Suprapubic skin (tissue), 4 donors: ENCODE measurements at places on chromosomes 11 and 22. TPM values are rescaled to one million over a fixed set of nuclear protein-coding genes. Genes with fewer than 3 reads are reported as not detected.

GRCh38 chr11:44243595-44244343, 66.2 kb downstream of the ALX4 start:
- no peak for DNase-seq

- no peak for DNase-seq
Observed at GRCh38 chr11:119671561-119672015, 57.4 kb downstream of the NECTIN1 start.

DNA sequence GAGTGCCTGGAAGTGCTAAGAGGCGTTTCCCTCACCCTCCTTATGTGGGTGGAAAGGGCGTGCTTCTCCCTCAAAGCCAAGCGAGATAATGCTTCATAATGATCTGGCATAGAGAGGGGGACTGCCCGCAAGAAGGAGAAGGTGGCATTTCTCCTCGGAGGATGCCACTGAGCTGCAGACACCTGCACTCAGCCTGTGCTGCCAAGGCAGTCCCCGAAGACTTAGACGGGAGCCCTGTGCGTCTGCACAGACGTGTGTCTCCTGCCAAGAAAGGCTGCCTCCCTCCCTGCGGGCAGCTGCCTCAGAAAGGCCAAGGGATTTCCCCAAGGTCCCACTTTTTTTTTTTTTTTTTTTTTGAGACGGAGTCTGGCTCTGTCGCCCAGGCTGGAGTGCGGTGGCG, 48.1 kb upstream of the SPATA19 start:
- no peak for DNase-seq

DNA sequence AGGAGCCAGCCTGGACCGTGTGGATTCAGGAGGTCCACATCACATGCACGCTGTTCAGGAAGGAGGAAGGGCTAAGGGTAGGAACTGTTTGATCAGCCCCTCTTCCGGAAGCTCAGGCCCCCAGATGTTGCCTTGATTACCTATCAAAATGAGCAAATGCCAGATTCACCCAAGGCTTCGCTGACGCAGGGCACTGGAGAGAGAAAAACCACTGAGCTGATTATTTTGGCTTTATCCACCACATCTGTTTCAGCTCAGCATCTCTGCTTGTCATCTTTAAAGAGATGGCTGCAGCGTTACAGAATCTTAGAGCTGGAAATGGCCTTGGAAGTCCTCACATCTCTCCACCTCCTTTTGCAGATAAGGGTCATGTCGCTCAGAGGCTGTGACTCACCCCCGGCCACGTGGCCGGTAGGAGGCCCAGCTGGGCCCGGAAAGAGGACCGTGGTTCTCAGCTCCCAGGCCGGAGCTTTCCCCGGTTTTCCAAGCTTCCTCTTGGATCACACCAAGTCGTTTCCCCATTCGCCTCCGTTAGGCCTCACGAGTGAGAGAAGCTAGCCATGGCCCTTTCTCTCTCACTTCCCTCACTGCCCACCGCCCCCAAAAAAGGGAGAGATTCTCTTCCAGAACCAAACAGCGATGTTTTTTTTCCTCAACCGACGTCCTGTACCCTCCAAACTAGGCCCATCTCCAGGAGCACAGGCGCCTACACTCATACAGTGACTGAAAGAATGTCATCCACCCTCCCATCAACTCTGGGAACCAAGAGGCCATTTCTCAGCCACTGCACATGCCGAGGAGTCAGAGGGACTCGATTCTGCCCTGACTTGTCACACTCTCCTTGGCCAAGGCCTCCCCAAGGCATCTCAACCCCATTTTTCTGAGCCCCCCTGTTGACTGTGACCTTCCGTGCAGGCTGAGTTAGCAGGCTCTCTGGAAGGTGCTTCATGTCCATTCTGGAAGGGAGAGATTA, 37.6 kb downstream of the LIF start:
- DNase-seq, result no peak

GRCh38 chr11:69062169-69062855, 13.6 kb downstream of the TPCN2 start:
- DNase-seq, result no peak

- peak; percentile 85 for DNase-seq
Observed at GRCh38 chr11:134037046-134037908, 31.6 kb upstream of the JAM3 start.

- no peak for DNase-seq
Observed at GRCh38 chr22:36930041-36930935, 16.9 kb downstream of the CSF2RB start.

- DNase-seq, result peak; percentile 19
Observed at GRCh38 chr22:38138961-38139360, 28.5 kb upstream of the BAIAP2L2 start.

GRCh38 chr11:71481101-71481960, 28.3 kb downstream of the NADSYN1 start:
- no peak for DNase-seq

GRCh38 chr22:19886605-19887255, 32.1 kb upstream of the GNB1L start:
- peak; percentile 71 for DNase-seq

- no peak for DNase-seq
Observed at GRCh38 chr22:46612904-46613605, 7.1 kb upstream of the GRAMD4 start.

DNA sequence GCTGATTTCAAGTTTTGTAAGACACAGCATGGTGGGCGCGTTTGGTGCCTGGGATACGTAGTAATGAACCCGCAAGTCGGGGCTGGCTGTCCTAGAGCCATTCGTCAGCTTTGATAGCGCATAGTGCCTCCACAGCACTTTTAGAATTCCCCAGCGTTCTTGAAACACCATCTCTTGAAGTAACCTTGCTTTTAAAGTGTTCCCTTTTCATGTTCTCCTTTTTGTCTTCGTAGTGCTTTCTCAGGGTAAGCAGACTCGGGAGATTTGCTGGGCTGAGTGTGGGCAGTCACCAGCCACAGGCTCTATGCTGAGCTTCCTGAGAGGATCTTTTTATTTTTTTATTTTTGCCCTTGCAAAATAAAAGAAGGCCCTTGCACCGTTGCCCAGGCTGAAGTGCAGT, 39.6 kb upstream of the CTTN start:
- no peak for DNase-seq

- DNase-seq, result no peak
Observed at GRCh38 chr11:87290304-87290922, 252.7 kb downstream of the TMEM135 start.

- no peak for DNase-seq
Observed at GRCh38 chr11:27723687-27724086, 23.4 kb upstream of the BDNF start.

- no peak for DNase-seq
Observed at GRCh38 chr11:115428306-115428705, 75.9 kb downstream of the CADM1 start.

DNA sequence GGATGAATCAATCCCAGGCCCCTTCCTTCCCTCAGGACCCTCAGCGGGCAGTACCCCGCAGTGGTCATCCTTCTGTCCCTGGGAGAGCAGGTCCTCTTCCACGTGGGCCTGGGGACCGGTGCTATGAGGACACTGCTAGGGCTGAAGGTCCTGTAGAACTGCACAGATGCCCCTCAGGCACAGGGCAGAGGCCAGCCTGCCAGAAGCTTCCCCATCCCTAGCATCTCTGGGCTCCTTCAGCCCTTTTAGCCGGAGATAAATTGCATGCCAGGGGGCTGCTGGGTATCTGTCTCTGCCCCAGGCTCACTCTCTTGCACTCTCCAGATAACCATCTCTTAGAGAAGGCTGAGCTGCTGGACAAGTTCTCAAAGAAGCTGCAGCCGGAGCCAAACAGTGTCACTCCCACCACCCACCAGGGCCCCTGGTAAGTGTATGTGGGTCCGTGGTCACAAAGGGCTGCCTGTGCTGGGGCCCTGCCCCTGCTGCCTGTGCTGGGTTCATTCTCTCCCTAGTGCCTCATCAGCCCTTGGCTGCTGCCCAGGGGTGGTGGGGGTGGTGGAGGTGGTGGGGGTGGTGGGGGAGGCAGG, 2.3 kb downstream of the ATG16L2 start:
- no peak for DNase-seq

DNA sequence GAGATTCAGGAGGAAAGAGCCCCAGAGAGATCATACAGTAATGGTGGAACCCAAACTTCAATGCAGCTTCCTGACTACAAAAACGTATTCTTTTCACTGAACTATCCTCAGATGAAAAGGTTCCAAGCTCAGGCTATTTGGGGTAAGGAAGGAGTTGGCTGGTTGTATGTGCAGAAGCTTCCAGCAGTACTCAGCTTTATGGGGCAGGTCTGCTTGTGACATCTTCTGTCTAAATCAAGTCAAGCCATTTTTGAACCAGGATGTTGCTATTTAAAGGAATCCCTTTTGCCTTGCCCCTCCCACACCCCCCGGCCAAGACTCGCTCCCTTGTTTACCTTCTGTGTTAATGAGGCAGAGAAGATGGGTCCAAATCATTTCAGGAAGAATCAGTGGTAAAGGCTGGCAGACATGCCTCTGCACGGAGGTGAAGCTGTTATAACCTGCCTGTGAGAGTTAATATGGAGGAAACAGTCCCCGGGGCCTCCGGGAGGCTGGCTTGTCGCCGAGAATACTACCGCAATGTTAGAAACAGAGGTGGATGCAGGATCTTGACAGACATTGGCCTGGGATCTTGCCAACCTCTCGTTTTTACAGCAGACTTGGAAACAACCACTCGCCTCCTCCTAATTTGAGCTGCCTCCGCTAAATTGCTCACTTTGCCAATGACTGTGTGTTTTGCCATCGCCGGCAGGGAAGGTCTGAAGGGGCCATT, 45.4 kb downstream of the TIMP3 start:
- no peak for DNase-seq

DNA sequence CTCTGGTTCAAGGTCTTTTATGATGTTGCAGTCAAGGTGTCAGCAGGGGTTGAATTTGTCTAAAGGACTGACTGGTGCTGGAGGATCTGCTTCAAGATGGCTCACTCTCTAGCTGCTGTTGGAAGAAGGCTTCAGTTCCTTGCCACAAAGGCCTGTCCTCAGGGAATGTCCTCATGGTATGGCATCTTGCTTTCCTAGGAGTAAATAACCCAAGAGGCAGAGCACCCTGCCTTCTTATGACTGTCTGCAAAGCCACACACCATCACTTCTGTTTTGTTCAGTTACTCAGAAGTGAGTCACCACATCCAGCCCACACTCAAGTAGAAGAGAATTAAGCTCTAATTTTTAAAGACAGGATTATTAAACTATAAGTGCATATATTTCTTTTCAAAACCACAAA, 45.2 kb downstream of the PLAAT5 start:
- no peak for DNase-seq

DNA sequence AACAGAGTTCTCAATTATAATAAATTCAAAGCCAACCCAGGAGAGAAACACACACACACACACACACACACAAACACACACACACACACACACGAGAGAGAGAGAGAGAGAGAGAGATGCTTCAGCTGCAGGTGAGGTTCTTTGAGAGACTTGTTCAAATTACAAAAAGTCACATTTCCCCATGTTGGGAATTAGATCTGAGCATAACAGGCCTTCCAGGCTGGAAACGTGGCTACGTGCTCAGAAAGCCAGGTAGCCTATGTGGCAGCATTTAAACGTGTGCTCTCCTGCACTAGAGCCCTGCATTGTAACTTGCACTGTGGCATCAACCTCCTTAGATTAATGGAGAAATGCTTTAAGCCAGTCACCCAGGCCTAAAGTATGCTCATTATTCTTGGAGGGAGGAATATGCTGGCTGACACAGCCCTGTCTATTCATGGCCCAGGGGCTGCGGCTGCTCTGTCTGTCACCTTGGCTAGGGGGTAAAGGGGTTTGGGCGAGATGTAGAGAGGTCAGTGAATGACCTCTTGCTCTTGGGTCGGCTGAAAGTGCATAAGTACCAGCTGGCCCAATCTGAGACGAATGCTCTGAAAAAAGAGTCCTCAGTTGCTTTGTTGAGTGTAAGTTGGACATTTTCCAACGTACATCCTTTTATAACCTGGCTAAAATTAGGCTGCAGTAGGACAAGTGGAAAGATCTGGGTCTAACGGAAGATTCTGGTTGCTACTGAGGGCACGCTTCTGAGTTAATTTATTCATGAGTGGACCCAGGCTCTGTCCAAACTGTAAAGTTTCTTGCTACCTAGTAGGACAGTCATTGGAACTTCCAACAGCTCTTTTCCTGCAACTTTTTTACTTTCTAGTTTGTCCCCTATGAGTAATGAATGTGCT, 171.1 kb upstream of the SEZ6L start:
- DNase-seq, result no peak

GRCh38 chr11:73531386-73531785, 66.5 kb downstream of the FAM168A start:
- DNase-seq, result no peak

- no peak for DNase-seq
Observed at GRCh38 chr11:48154151-48154550, 62.5 kb upstream of the OR4B1 start.

GRCh38 chr22:24595228-24595627, 2.4 kb upstream of the LRRC75B start:
- DNase-seq, result no peak

DNA sequence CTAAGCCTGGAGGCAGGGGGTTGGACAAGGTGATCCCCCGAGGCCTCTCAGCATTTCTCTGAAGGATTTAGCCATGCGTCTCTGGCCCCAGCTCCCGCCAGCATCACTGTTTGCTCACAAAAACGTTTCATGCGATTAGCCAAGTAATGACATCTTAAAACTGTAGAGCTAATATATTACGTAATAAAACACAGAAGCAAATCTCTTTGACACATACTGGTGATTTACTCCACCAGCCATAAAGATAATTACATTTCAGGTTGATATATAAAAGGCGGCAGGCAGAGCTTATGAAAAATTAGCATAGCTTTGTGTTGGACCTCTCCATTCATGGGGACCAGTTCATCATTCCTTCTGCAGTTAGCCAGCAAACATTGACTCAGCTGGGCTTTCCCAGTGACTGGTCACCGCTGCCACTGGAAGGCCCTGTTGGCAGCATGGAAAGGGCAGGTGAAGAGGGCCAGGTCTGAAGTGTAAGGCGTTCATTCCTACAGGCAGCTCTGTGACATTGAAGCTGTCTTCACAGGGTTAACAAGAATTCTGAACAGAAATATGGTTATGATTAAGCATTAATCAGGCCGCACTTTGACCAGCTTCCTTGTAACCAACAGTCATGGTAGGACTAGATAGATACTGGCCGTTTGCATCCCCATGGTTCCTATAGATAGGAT, 150.3 kb downstream of the NECTIN1 start:
- peak; percentile 10 for DNase-seq

GRCh38 chr11:1836011-1836945, 1.5 kb downstream of the SYT8 start:
- no peak for DNase-seq

The IGF2 gene
- total RNA-seq, result 3.2 TPM

The CRYBB2 gene
- total RNA-seq, result not detected

The SUSD2 gene
- 22.5 TPM for total RNA-seq

The GTSE1 gene
- total RNA-seq, result 2.0 TPM

The NOX4 gene
- not detected for total RNA-seq

The DRICH1 gene
- total RNA-seq, result not detected

The ATL3 gene
- 72.2 TPM for total RNA-seq

The CHRM1 gene
- total RNA-seq, result 4.9 TPM

The NXPE2 gene
- total RNA-seq, result not detected

The INPP5J gene
- 2.6 TPM for total RNA-seq

The MMP10 gene
- total RNA-seq, result not detected

The RFPL2 gene
- total RNA-seq, result not detected

The TSPO gene
- 761 TPM for total RNA-seq

The ST13 gene
- 116 TPM for total RNA-seq

The GSTT2 gene
- 0.81 TPM for total RNA-seq

The DUSP8 gene
- 3.3 TPM for total RNA-seq

The SLC25A1 gene
- 63.0 TPM for total RNA-seq
